ENCODE measurements at places on chromosomes 12 and 14. TPM values are rescaled to one million over a fixed set of nuclear protein-coding genes. Genes with fewer than 3 reads are reported as not detected.

Gene LALBA
- not detected for total RNA-seq

Gene FAM161B
- total RNA-seq, result 16.5 TPM

Gene NINJ2
- 0.93 TPM for total RNA-seq

Gene TSPAN19
- 0.22 TPM for total RNA-seq

Gene PTHLH
- total RNA-seq, result 6.7 TPM

Gene PMCH
- total RNA-seq, result not detected

Gene LRIG3
- total RNA-seq, result 107 TPM

Gene ITFG2
- 35.6 TPM for total RNA-seq

Gene CLEC7A
- 5.1 TPM for total RNA-seq

Gene WNT1
- not detected for total RNA-seq

Gene TRHDE
- total RNA-seq, result 23.5 TPM

Gene ANO2
- total RNA-seq, result 94.8 TPM

Gene SLC7A7
- total RNA-seq, result 4.1 TPM

Gene HCAR3
- 2.1 TPM for total RNA-seq

Gene FGF6
- 1.8 TPM for total RNA-seq

Gene ARG2
- 7.3 TPM for total RNA-seq

Gene DACT1
- total RNA-seq, result 27.2 TPM

Gene CLEC6A
- 0.27 TPM for total RNA-seq

Gene C12orf54
- total RNA-seq, result not detected

Gene KLRG1
- total RNA-seq, result 6.7 TPM

Gene CPNE6
- 5.9 TPM for total RNA-seq

Gene USP44
- 2.2 TPM for total RNA-seq

Gene CCDC175
- 8.6 TPM for total RNA-seq

Gene SERPINA12
- 0.22 TPM for total RNA-seq

Gene TEX22
- total RNA-seq, result 1.6 TPM

Gene HVCN1
- total RNA-seq, result 6.8 TPM

Gene PPM1A
- total RNA-seq, result 121 TPM

Gene FIGNL2
- total RNA-seq, result 2.2 TPM

Gene SMCO3
- 7.9 TPM for total RNA-seq

Gene ESR2
- 0.88 TPM for total RNA-seq

Gene ZDHHC22
- total RNA-seq, result 5.6 TPM

Gene KMT2D
- 81.4 TPM for total RNA-seq

Gene SERPINA4
- not detected for total RNA-seq

Gene MYF6
- total RNA-seq, result 19.2 TPM

Gene C12orf56
- total RNA-seq, result 4.0 TPM

Gene RXYLT1
- 18.9 TPM for total RNA-seq

Gene SERPINA9
- total RNA-seq, result not detected

Gene IFNG-AS1
- 4.9 TPM for total RNA-seq

Gene SERPINA1
- total RNA-seq, result 6.8 TPM
